ENCODE measurements at places on chromosomes 7 and 10. TPM values are rescaled to one million over a fixed set of nuclear protein-coding genes. Genes with fewer than 3 reads are reported as not detected.
A peak's percentile ranks its signal among the peaks of the same experiment; 100 is the strongest.

- H3K4me1 ChIP-seq: peaks cover 9% of the 10 kb centered on the region
- H3K36me3 ChIP-seq: peaks cover 9% of the 10 kb centered on the region
- no peak for DNase-seq
- no peaks in the 10 kb centered on the region for H3K27me3 ChIP-seq
- H3K4me3 ChIP-seq: no peak overlapping the region
These were observed 19.6 kb downstream of the R3HCC1L start for GRCh38 chr10:98154076-98154475.

DNA sequence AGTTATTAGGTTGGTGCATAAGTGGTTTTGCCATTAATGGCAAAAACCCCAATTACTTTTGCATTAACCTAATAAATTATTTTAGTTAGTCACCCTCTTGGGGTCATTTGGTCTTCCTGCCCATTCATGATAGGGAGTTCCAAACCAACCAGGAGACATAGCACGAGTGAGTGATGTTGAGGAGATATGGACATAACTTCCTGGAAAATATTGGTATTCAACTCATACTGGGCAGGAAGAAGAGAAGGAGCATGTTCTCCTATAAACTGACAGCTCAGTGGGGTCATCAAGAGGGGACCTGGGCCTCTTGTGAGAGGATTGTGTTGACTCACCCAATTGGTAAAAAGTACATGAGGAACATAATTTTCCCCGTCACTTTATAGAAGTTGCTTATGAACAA, 23.7 kb downstream of the SPAG6 start:
- no peaks in the 10 kb centered on the region for H3K36me3 ChIP-seq
- H3K27me3 ChIP-seq: peaks cover 10% of the 10 kb centered on the region
- H3K4me3 ChIP-seq: no peak overlapping the region

DNA sequence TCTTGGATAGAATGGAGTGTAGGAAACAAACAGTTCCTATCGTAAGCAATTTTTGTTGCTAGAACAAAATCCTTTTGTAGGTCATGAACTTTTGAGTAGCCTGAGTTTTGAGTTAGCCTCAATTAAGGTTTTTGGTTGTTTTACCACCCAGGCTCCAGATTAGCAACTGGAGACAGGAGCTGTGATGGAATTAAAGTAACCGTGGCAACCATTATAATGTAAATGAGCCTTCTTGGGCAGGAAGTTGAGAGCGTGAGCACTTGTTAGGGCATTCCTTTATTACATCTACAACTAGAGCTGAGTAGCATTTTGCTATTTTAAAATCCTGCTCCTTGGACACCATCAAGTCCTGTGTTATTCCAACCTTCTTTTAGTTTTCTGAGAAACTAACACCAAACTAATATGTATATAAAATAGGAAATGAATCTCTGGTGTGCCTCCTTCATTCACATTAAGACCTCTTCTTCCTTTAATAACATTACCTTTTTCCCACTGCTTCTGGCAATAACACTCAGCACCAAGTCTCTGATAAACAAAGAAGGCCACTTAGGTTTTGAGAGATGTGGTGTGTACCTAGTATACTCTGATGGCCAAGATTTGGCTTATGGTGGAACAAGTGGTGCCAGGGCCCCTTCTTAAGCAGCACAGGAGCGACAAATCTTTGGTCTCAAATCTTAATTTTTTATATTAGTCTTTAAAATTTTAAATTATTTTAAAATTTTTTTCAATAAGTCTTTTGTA, 34.0 kb downstream of the AHCYL2 start:
- peaks cover 13% of the 10 kb centered on the region for H3K4me1 ChIP-seq
- H3K27ac ChIP-seq: no peak overlapping the region
- H3K4me3 ChIP-seq: no peak overlapping the region

MBL2 gene
- total RNA-seq: not detected

GRCh38 chr7:140209866-140210609, 33.3 kb upstream of the KDM7A start:
- no peak overlapping the region for H3K27ac ChIP-seq
- H3K27me3 ChIP-seq: no peaks in the 10 kb centered on the region
- peaks cover 19% of the 10 kb centered on the region for H3K4me1 ChIP-seq
- H3K4me3 ChIP-seq: no peak overlapping the region

DNA sequence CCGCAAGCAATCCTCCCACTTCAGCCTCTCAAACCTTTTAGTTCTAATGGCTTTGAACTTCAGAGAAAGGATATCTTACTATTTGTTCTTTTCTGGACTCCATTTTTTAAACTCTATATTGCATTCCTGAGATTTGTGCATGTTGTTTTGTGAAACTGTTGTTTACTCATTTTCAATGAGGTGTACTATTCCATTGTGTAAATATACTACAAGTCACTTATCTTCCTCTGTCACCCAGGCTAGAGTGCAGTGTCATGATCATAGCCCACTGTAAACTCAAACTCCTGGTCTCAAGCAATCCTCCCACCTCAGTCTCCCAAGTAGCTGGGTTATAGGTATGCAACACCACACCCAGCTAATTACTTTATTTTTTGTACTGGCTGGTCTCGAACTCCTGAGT, 31.4 kb upstream of the AKR1D1 start:
- no peaks in the 10 kb centered on the region for H3K4me1 ChIP-seq
- no peaks in the 10 kb centered on the region for H3K36me3 ChIP-seq
- H3K4me3 ChIP-seq: no peak overlapping the region
- no peaks in the 10 kb centered on the region for H3K27me3 ChIP-seq

- no peaks in the 10 kb centered on the region for H3K36me3 ChIP-seq
- peak overlapping the region; percentile 86 for H3K4me3 ChIP-seq
- H3K27me3 ChIP-seq: no peaks in the 10 kb centered on the region
- peaks cover 28% of the 10 kb centered on the region for H3K4me1 ChIP-seq
These were observed 717 bp downstream of the CNPY4 start for GRCh38 chr7:100119970-100120732.

NPC1L1 gene
- not detected for total RNA-seq

ZC3HAV1L gene
- 22.6 TPM for total RNA-seq

TMEM229A gene
- not detected for total RNA-seq

GRCh38 chr7:114648117-114648516, 233.5 kb downstream of the FOXP2 start:
- no peaks in the 10 kb centered on the region for H3K27me3 ChIP-seq
- H3K4me1 ChIP-seq: no peaks in the 10 kb centered on the region
- H3K36me3 ChIP-seq: no peaks in the 10 kb centered on the region
- no peak overlapping the region for H3K27ac ChIP-seq
- no peak overlapping the region for H3K4me3 ChIP-seq

DNA sequence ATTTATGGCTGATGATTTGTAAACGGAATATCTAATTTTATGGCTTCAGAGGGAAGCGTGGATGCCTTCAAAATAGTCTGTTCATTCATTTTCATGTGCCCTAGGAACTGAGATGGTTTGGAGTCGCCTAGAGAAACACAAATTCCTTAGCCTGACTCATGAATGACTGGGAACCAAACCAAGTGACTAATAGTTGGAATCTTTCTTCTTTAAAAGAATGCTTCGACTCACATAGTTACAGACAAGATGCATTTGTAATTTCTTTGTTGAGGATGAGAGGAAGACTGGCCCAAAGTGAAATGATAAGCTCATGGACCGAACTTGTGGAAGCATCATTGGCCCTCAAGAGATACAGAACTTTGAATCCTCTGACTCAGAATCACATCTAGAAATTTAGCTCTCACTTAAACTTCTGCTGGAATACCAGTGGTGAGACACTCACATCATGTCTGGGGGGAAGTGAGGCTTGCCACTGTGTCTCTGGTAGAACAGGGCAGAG, 1107.2 kb downstream of the NRG3 start:
- H3K4me1 ChIP-seq: no peaks in the 10 kb centered on the region
- no peak for DNase-seq
- H3K36me3 ChIP-seq: no peaks in the 10 kb centered on the region
- H3K27ac ChIP-seq: no peak overlapping the region
- H3K27me3 ChIP-seq: no peaks in the 10 kb centered on the region
- no peak overlapping the region for H3K4me3 ChIP-seq

INA gene
- not detected for total RNA-seq

DNA sequence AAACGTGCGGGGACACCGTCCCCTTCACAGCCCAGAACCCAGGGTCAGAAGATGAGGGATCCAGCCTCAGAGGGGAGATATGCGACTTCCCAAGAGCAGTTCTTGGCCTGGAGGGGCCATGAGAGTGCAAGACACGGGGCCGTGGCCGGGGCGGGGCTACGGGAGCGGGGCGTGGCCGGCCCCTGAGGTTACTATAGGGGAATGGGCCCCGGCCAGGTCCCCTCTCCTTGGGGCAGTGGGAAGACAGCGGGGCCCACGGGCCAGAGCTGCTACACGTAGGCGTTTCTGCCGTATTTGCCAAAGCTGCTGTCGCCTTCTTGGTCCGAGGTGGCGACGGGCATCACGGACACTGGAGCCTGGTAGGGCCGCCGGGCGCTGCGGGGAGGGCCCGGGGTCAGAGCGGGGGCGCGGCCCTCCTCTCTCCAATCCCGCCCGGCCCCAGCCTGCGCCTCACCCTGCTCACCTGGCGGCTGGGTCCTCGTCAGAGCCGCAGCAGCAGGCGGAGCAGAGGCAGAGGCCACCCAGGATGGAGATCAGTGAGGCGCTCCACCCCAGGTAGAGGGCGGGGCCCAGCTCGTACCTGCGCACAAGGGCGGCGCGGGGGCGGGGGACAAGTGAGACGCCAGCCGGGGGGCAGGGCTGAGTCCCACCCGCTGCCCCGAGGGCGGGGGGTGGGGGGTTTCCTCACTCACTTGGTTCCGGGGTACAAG, 5.3 kb downstream of the CLDN15 start:
- H3K4me3 ChIP-seq: peak overlapping the region; percentile 50
- H3K4me1 ChIP-seq: peaks cover 17% of the 10 kb centered on the region
- H3K36me3 ChIP-seq: peaks cover 33% of the 10 kb centered on the region
- H3K27ac ChIP-seq: peak overlapping the region; percentile 48
- no peaks in the 10 kb centered on the region for H3K27me3 ChIP-seq
